WTC11 (cell line): ENCODE measurements at places on chromosomes 16 and 17. TPM values are rescaled to one million over a fixed set of nuclear protein-coding genes. Genes with fewer than 3 reads are reported as not detected.

SLC5A11 gene
- total RNA-seq = 0.11 to 0.23 TPM in 2 of 3 replicates, not detected in the other

BCL6B gene
- 11.4 to 13.5 TPM (median 12.3 TPM) in 3 replicates for total RNA-seq

PVALEF gene
- total RNA-seq = not detected in 3 replicates

FAM171A2 gene
- total RNA-seq = 28.2 to 29.9 TPM (median 28.5 TPM) in 3 replicates

KLHL10 gene
- total RNA-seq = 0.14 to 0.35 TPM (median 0.14 TPM) in 3 replicates

KRTAP1-5 gene
- total RNA-seq = not detected in 3 replicates

COPRS gene
- total RNA-seq = 37.5 to 41.2 TPM (median 39.1 TPM) in 3 replicates

EXOSC6 gene
- total RNA-seq = 26.0 to 27.6 TPM (median 27.3 TPM) in 3 replicates

HBA2 gene
- 1.8 to 2.6 TPM (median 2.4 TPM) in 3 replicates for total RNA-seq

ADGRG3 gene
- total RNA-seq = 0.44 to 1.4 TPM (median 0.71 TPM) in 3 replicates

MT1H gene
- total RNA-seq = 122 to 164 TPM (median 159 TPM) in 3 replicates

CPD gene
- total RNA-seq = 36.1 to 43.0 TPM (median 40.1 TPM) in 3 replicates

ZCCHC14 gene
- 30.6 to 33.8 TPM (median 30.9 TPM) in 3 replicates for total RNA-seq

GCSH gene
- total RNA-seq = 95.9 to 97.1 TPM (median 96.4 TPM) in 3 replicates

SULT1A4 gene
- total RNA-seq = 1.1 to 3.1 TPM (median 2.1 TPM) in 3 replicates

EVPLL gene
- total RNA-seq = not detected in 3 replicates

CD300H gene
- total RNA-seq = not detected in 3 replicates

NOXO1 gene
- 5.7 to 7.7 TPM (median 6.9 TPM) in 3 replicates for total RNA-seq

SLC16A6 gene
- total RNA-seq = 0.14 to 0.22 TPM (median 0.16 TPM) in 3 replicates

ALOX12 gene
- 1.6 to 1.9 TPM (median 1.9 TPM) in 3 replicates for total RNA-seq

CTRB1 gene
- 3.9 to 5.7 TPM (median 5.7 TPM) in 3 replicates for total RNA-seq

GPR139 gene
- 0.48 to 0.55 TPM (median 0.55 TPM) in 3 replicates for total RNA-seq

SLC6A2 gene
- total RNA-seq = 0.16 to 0.30 TPM (median 0.20 TPM) in 3 replicates

CHMP6 gene
- total RNA-seq = 15.0 to 23.1 TPM (median 19.6 TPM) in 3 replicates

ZNF205 gene
- 17.7 to 22.7 TPM (median 21.3 TPM) in 3 replicates for total RNA-seq

SLC38A7 gene
- total RNA-seq = 20.6 to 23.1 TPM (median 22.9 TPM) in 3 replicates

ARL5C gene
- not detected in 3 replicates for total RNA-seq

KCNJ12 gene
- 2.2 to 2.3 TPM (median 2.3 TPM) in 3 replicates for total RNA-seq

HCRT gene
- total RNA-seq = not detected in 3 replicates

PPP1R1B gene
- total RNA-seq = 15.0 to 20.5 TPM (median 15.2 TPM) in 3 replicates

TOM1L1 gene
- 52.8 to 58.5 TPM (median 57.0 TPM) in 3 replicates for total RNA-seq

PARD6A gene
- total RNA-seq = 17.1 to 18.5 TPM (median 17.4 TPM) in 3 replicates
